ENCODE measurements at places on chromosomes 5 and 9.

GRCh38 chr5:151742870-151743294 is 15.5 kb downstream of the ATOX1 start:
- DNase-seq = peak; percentile 16

GRCh38 chr9:27750566-27750965 is 177.3 kb upstream of the C9orf72 start:
- DNase-seq = no peak

DNA sequence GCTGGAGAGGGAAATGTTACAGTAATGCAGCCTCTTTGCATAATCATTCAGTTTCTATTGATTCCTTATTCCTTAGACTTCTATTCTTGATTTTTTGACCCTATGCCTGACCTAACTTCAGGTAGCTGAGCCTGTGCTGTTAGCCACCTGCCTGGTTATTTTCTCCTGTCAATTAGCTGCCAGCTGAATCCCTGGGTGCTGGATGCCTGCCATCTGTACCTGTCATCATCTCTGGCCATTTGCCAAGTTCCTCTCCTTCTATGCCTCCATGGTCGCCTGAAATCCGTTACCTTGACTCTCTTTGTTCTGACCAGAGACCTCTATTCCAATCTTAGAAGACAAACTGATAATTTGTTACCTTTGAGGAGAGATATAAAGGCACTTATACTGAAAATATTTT is 178.3 kb downstream of the CAVIN4 start:
- DNase-seq = peak; percentile 84

DNA sequence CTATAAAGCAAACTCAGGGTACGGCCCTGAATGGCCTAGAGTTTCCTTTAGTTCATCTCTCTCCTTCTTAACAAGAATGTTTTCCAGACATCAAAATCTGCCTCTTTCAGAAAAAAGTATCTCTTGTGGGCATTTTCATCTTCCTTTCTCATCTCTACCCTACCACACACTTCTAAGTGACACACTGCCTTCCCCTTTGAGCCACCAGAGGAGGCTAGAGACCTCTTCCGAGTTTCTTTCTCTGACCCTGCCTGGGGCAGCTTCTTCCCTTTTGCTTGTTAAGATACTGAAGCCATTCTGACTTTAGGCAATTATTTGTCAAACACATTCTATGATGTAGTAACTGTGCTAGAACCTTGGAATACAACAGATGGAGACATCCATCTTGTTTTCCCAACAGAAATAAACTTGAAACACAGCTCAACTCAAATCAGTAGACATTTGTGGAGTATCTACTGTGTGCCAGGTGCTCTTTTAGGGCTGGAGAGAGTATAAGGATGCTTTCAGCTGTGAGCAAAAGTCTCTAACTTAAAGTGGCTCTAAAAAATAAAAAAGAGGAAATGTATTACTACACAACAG is 8.6 kb upstream of the SV2C start:
- DNase-seq = no peak

DNA sequence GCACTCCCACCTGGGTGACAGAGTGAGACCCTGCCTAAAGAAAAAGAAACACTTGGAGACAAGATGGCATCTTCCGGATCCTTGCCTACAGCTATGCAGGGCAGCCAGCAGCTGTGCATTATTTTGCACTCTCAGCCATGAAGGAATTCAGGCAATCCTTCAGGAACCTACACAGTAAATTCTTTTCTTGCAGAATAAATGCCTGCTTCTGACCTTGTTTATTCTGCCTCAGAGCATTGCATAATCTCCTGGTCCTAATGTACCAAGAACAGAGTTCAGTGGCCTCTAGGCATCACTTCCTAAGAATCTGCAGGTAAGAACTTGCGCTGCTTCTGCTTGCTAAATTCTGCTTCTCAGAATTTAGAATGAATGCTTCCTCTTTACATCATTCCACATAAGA is 16.8 kb downstream of the GLDC start:
- no peak for DNase-seq

DNA sequence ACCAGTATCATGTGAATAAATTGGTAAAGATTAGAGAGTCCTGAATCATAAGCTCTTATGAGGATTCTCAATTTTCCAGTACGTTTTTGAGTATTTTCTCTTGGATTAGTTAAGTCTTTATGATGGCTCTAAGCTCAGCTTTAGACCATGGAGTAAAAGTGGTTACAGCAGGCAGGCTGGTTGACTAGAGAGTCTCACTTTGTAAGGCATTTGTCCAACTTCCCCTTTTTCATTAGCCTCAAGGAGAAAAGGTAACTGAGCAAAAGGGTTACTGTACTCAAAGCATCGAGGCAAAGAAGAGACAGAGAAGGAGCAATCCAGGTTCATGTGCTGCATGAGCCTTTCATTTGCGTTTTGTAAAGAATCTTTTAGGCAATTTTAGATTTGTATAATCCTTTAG is 8.5 kb downstream of the NOP16 start:
- no peak for DNase-seq

GRCh38 chr5:111937094-111937493 is 180.1 kb upstream of the NREP start:
- no peak for DNase-seq

DNA sequence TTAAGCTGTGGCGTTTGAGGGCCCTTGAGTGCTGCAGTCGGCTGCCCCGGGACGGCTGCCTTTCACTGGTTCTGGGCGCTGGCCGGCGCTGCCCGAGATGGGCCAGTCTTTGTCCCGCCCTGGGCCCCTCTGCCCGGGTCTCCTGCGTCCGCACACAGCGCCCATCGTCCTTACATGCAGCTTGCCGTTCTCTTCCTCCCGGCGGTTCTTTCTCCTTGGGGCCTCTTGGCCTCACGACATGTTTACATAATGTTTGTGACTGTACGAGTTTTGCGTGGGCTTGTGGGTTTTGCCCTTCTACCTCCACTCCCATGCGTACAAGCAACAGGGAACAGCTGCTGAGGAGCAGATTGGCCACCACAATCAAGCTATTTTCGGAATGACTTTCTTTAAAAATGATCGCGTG is 618 bp downstream of the TNPO1 start:
- DNase-seq = peak; percentile 60

- no peak for DNase-seq
These were observed 63.4 kb upstream of the HMHB1 start for GRCh38 chr5:143748516-143748915.

- no peak for DNase-seq
These were observed 45.3 kb upstream of the FCN1 start for GRCh38 chr9:134962973-134963364.

DNA sequence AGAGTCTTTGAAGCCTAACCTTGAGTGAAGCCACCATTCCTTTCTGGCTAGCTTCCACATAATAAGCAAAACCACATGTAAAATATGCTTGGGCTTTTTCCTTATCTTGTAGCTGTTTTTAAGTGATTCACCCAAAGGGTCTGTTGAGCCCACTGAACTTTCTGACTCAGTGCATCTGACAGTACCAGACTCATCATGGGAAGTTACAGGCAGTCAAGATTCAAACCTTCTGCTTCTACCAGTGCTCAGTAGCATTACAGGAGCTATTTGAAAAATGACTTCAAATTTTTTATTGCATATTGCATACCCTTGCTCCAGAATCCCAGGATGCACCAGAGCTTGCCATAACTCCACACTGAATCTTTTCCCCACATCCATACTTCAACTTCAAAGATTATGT is 87.5 kb upstream of the PTPRD start:
- no peak for DNase-seq

GRCh38 chr9:94566550-94566949 is 11.7 kb downstream of the PCAT7 start:
- no peak for DNase-seq

- DNase-seq = no peak
These were observed 282.6 kb downstream of the SMARCA2 start for GRCh38 chr9:2297771-2298170.

- no peak for DNase-seq
These were observed 657.5 kb upstream of the WWC1 start for GRCh38 chr5:167633931-167634341.

DNA sequence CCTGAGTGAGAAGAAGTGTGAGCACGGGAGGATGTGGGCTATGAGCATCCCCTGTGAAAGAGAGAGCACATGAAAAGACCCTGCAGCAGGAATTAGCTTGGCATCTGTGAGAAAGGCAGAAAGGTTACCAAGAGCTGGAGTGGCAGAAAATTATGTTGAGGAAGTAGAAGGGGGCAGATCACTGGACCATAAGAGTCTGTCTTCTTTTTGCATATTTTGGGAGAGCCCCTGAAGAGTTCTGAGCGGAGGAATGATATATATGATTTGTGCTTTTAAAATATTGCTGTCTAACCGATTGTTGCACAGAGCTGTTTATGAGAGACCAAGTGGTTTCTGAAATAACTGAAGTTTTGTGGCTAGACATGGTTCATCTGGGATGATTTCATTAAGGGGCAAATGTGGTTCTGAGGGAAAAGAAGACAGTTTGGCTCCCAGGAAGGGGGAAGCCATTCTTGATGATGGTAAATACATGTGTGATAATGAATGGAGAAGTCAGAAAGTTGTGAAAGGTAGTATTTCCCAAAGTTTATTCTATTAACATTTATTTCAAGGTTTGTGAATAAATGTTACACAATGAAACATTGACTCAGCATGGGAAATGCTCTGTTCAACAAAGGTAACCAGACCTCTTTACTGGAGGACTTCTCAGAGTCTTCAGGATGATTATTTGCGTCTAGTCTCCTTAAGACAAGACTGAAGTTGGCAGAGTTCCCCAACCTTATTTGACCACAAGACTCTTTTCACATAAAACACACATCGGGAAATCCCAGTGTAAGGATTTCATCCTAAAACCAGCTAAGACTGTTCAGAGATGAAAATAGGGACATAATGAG is 31.5 kb upstream of the ADRB2 start:
- no peak for DNase-seq

DNA sequence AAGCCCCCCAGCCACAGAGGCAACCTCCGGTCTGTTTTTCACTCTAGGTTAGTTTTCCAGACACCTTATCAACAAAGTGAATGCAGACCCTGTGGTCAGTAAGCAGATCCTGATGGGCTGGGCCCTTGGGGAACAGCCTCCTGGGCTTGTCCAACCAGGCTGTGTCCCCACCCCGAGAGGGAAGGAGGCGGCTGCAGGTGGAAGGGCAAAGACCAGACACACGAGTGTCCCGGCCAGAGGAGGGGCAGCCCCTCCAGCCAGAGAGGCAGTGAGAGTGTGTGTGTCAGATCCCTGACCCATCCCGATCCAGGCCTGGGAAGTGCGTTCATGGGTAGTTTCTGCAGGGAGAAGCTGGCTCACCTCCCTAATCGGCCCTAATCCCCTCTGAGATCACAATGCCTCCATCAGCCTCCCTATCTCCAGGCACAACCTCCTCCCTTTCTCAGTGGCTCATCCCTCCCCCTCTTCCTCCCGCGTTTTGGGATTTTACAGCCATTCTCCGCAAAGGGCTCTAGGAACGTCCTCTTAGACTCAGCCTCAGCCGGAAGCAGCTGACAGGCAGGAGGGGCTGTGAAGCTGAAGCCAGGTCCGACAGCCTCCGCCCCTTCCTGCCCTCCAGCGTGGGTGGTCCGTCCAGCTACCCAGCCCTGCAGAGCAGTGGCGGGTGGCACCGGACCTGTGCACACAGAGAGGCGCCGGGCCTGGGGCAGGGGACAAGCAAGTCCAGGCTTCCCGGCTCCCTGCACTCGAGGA is 9.7 kb downstream of the SLC12A7 start:
- no peak for DNase-seq

DNA sequence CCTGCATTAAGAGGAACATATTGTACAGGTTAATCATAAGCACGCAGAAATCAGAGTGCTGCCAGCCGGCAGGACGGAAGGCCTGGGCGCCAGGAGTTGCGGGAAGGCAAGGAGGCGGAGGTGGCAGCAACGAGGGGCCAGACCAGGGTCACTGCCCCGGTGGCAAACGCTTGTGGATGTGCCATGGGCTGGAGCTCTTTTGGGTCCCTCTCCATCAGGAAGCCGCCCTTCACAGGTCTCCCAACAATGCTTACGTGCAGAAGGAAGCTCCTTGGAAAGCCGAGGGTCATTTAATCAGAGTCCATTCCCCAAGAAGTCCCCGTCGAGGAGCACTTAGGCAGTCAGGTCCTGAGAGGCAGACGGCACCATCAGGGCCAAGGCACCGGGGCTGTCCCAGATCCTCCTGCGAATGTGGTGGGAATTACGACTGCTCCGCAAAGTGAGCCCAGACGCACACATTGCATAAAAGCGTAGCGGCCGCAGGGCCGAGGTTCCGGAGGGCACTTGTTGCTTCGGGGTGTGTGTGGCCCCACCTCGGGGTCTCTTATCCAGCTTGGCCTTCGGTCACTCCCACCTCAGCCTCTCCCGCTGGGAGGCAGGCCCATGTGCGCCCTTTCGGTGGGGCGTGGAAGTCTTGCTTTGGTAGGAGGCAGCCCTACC is 20.5 kb downstream of the MRPL36 start:
- no peak for DNase-seq

DNA sequence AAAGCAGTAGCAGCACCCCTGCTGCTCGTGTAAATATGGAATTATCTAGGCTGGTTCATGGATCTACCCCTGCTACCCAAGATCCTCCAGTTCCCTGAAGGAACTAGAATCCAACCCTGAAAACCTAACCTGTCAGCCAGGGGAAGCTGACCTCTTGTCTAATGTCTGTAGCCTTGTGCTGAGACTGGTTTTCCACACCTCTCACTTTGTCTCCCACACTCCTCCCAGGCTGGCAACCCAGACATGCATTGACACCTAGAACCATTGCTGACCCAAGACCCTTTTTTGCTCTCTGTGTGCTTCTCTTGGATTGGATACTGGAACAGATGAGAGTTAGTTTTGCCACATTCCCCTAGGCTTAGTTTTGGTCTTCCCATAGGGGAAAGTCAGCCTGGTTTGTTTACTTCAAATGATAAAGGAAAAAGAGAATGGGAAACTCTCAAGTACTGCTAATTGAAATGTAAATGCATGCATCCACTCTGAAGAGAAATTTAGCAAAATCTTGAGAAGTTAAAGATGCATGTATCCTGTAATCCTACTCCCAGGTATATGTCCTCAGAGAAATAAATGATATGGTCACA is 36.6 kb upstream of the NR4A3 start:
- no peak for DNase-seq

DNA sequence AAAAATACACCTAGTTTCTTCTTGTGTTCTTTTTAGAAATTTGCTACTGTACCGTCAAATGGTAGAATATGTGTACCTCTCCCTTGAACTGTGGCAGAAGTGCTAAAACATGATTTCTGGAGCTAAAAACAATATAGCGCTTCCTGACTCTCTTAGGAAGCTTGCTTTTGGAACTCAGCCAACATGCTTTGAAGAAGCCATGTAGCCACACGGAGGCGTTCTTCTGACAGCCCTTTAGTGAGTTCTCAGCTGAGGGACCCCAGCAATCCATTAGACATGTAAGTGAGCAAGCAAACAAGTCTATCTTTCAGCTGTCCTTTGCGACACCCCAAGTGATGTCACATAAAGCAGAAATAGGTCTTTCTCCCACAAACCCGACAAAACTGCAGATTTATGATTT is 917.0 kb downstream of the CDH9 start:
- DNase-seq = no peak

All from NCI-H1092 treated with DMSO at 0.1 percent for 48 hours (cell line).